ENCODE measurements at places on chromosomes 3 and 15. TPM values are rescaled to one million over a fixed set of nuclear protein-coding genes. Genes with fewer than 3 reads are reported as not detected.

The LXN gene
- 4.7 TPM for total RNA-seq

The CLEC3B gene
- not detected for total RNA-seq

The COL8A1 gene
- total RNA-seq: 0.99 TPM

The HHATL gene
- total RNA-seq: not detected

The UACA gene
- 34.4 TPM for total RNA-seq

The GXYLT2 gene
- total RNA-seq: 5.6 TPM

The MOBP gene
- total RNA-seq: 0.10 TPM

The AGBL1 gene
- not detected for total RNA-seq

The NFKBIZ gene
- total RNA-seq: 24.5 TPM

The NECTIN3 gene
- 52.2 TPM for total RNA-seq

DNA sequence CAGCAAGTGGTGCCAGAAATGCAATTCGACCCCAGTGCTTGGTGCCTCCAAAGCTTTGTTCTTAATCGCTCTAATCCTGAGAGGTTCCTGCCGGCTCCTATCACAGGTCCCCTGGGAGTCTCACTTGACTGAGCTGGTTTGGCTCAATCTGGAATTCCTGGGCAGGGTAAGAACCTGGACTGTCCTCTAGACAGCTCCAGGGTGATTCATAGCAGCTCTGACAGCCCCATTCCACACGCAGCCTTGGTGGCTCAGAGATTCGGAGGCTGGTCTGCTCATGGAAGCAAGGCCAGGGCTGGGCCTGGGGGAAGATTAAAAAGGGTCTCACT, 37.9 kb downstream of the MYO5C start:
- no peak overlapping the region for H3K4me3 ChIP-seq
- no peak overlapping the region for H3K27ac ChIP-seq
- peaks cover 19% of the 10 kb centered on the region for H3K4me1 ChIP-seq

GRCh38 chr15:100788418-100789105, 91.1 kb upstream of the ALDH1A3 start:
- no peaks in the 10 kb centered on the region for H3K4me1 ChIP-seq
- H3K27ac ChIP-seq: no peak overlapping the region
- H3K4me3 ChIP-seq: no peak overlapping the region
- no peak for DNase-seq
- H3K36me3 ChIP-seq: no peaks in the 10 kb centered on the region

- H3K27me3 ChIP-seq: no peaks in the 10 kb centered on the region
- DNase-seq: no peak
- no peak overlapping the region for H3K4me3 ChIP-seq
These were observed 18.0 kb upstream of the FSTL1 start for GRCh38 chr3:120468635-120469295.

- no peak for DNase-seq
- no peaks in the 10 kb centered on the region for H3K36me3 ChIP-seq
- no peak overlapping the region for H3K27ac ChIP-seq
- H3K4me1 ChIP-seq: no peaks in the 10 kb centered on the region
- no peak overlapping the region for H3K4me3 ChIP-seq
- no peaks in the 10 kb centered on the region for H3K27me3 ChIP-seq
These were observed 146.6 kb downstream of the DUT start for GRCh38 chr15:48477795-48478360.

DNA sequence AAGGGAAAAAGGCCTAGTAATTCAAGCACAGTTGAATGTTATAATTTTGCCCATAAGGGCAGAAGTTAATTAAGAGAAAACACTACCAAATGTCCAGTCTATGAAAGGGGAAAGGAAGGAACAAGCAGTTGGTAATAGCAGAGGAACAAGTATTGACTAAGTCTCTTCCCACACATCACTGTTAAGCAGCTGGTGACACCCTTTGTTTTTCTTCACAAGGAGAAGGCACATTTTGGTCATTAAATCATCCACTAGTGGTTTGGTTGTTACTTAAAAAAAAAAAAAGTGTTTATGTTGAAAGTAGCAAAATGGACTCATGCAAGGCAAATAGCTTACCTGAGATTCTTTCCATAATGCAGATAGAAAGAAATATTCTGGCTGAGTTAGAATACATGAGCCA, 321.4 kb upstream of the NECTIN3 start:
- no peak overlapping the region for H3K4me3 ChIP-seq
- no peaks in the 10 kb centered on the region for H3K36me3 ChIP-seq
- no peaks in the 10 kb centered on the region for H3K27me3 ChIP-seq
- H3K27ac ChIP-seq: no peak overlapping the region

GRCh38 chr15:31439328-31439727, 112.7 kb downstream of the KLF13 start:
- no peak overlapping the region for H3K27ac ChIP-seq
- no peak for DNase-seq
- H3K4me3 ChIP-seq: no peak overlapping the region
- H3K4me1 ChIP-seq: no peaks in the 10 kb centered on the region
- H3K36me3 ChIP-seq: no peaks in the 10 kb centered on the region

DNA sequence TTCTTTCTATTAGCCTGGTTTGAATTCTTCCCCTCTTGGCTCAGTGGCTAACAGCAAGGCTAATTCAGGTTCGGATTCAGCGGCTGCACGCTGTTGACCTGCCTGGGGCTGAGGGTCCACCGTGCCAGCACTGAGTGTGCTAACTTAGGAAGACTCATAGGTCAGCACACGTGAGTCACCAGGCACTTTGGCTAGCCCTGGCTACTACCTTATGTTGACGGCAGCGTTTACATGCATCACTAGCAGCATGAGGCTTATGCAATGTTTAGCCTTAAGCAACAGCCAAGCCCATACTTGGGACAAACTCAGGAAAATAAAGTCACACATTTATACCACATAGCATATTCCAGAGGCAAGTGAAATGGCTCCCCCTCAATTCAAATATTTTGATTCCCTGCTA, 137.7 kb downstream of the RAB11A start:
- no peak overlapping the region for H3K27ac ChIP-seq
- no peaks in the 10 kb centered on the region for H3K36me3 ChIP-seq
- H3K4me1 ChIP-seq: no peaks in the 10 kb centered on the region
- DNase-seq: no peak
- H3K4me3 ChIP-seq: no peak overlapping the region

DNA sequence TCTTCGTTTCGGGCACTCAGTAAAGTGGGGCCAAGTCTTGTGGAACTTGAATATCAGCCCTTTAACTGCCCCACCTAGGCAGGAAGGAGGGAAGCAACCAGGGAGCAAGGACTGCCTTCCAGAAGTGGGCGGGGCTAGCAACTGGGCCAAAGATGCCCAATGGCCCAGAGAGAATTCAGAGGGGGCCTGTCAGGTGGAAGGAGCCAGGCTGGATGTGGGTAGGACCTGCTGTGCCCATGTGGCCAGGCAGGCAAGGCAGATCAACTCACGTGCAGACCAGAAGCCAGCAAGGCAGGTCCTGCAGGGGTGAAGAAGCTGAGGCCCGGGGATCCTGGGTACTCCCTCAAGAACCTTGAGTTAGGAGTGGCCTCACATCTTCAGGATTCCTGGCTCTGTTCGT, 5.5 kb downstream of the MAP6D1 start:
- peaks cover 3% of the 10 kb centered on the region for H3K4me1 ChIP-seq
- no peak for DNase-seq
- no peaks in the 10 kb centered on the region for H3K27me3 ChIP-seq
- H3K4me3 ChIP-seq: no peak overlapping the region
- no peaks in the 10 kb centered on the region for H3K36me3 ChIP-seq

DNA sequence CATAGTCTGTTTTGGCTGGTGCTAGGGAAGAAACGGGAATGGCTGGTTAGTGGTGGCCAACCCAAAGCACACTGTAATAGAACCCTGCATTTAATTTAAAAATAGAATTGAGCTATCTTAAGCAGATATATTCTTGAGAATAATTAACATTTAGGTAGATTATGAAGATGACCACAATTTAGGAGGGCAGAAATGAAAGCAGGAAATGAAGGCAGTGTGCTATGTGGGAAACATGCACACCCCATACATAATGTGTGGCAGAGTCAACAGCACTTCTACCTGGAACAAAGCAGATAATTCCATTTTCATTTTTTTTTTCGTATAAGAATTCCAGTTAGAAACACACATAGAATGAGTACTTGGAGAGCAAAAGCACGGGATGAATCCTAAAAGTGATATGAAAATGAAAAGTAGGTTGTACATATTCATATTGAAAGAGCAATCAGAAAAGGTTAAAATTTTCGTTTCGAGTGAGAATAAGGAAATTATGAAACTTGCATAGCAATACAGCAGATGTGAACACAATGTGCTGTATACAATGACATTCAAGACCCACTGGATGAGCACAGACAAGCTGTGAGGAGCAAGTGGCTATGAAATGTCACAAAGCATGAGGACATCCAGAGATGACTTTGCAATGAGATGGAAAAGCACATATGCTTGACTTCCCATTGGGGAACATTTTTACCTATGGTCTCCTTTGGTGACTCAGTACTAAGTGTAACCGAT, 102.6 kb downstream of the TFG start:
- no peak overlapping the region for H3K4me3 ChIP-seq
- DNase-seq: no peak

DNA sequence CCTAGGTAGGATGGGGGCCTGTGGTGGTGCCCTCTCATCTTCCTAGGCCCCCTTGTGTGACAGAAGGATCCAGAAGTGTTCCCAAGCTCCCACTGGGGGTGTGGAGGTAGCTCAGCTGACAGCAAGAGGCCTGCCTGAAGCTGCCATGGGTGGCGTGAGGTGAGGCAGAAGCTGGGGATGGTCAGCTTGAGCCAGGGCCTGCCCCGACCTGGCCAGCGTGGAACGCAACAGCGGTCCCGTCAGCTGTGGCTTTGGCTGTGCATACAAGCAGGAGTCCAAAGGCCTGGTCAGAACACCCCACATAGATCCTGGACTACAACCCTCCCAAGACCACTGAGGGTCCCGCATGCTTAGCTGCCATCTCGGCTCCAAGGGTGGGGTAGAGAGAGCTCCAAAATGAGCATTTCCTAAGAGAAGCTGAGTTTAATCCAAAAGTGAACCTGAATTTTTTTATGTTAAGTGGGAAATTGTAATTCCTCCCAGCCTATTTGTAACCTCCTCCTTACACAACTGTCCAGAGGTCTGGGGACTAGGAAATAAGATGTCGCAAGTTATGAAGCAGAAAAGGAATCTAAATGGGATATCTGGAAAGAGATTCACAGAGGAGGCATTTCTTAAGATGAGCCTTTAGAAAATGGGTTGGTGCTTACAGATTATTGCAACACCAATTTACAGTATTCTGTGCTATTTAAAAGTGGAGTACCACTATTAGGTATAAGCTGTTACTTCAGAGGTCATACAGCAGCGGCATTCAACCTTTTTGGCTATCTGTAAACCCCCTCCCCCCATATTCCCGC, 9.9 kb upstream of the PLA2G4D start:
- no peak for DNase-seq
- no peaks in the 10 kb centered on the region for H3K36me3 ChIP-seq
- no peak overlapping the region for H3K27ac ChIP-seq
- H3K27me3 ChIP-seq: no peaks in the 10 kb centered on the region

GRCh38 chr3:33883538-33883950, 85.1 kb downstream of the PDCD6IP start:
- H3K4me3 ChIP-seq: no peak overlapping the region
- H3K36me3 ChIP-seq: no peaks in the 10 kb centered on the region
- H3K27me3 ChIP-seq: no peaks in the 10 kb centered on the region
- DNase-seq: no peak

DNA sequence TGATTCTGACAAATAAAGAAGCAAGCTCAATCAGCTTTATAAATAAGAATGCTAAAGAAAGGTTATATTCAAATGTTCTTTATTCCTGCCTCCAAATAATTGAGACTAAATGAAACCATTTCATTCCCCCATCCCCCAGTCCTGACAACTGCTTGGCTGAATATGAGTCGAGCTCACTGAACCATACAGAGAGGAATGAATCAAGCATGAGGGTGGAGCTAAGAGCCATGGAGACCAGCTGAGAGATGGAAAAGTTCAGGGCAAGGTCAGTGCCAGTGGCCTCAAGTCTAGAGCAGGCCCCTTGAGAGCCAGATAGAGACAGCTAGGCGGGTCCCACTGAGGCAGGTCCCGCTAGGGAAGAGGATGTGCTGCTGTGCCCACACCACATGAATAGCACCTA, 188.7 kb upstream of the EIF1B start:
- no peak overlapping the region for H3K4me3 ChIP-seq
- no peaks in the 10 kb centered on the region for H3K27me3 ChIP-seq
- H3K36me3 ChIP-seq: no peaks in the 10 kb centered on the region
- H3K4me1 ChIP-seq: no peaks in the 10 kb centered on the region

GRCh38 chr15:63991706-63992105, 54.6 kb downstream of the DAPK2 start:
- H3K27me3 ChIP-seq: no peaks in the 10 kb centered on the region
- DNase-seq: no peak
- no peaks in the 10 kb centered on the region for H3K36me3 ChIP-seq
- H3K4me1 ChIP-seq: no peaks in the 10 kb centered on the region
- no peak overlapping the region for H3K4me3 ChIP-seq

- no peaks in the 10 kb centered on the region for H3K27me3 ChIP-seq
- H3K36me3 ChIP-seq: no peaks in the 10 kb centered on the region
- no peaks in the 10 kb centered on the region for H3K4me1 ChIP-seq
- DNase-seq: no peak
These were observed 206.7 kb upstream of the IGF1R start for GRCh38 chr15:98441599-98441998.

GRCh38 chr15:96390986-96391385, 60.5 kb downstream of the NR2F2 start:
- no peak overlapping the region for H3K27ac ChIP-seq
- no peaks in the 10 kb centered on the region for H3K36me3 ChIP-seq
- H3K4me3 ChIP-seq: no peak overlapping the region
- no peaks in the 10 kb centered on the region for H3K4me1 ChIP-seq

DNA sequence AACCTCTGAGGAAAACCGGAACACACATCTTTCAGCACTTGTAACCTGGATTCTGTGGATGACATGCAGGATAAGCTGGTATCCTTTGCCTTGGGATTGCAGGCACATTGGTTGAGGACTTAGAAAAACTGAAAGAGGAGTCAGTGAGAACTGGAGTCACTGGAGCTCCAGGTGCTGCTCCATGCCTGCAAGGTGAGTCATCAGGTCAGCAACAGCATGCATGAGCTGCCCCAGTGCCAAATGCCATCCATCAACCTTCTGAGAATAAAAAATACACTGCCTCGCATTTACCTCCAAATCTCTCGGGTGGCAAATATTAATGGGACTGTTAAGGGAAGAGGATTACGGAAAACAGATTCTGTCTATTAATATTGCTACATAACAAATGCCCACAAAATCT, 729.1 kb downstream of the NTRK3 start:
- H3K4me3 ChIP-seq: no peak overlapping the region
- no peaks in the 10 kb centered on the region for H3K27me3 ChIP-seq
- H3K4me1 ChIP-seq: no peaks in the 10 kb centered on the region
- H3K36me3 ChIP-seq: no peaks in the 10 kb centered on the region
- no peak for DNase-seq
- no peak overlapping the region for H3K27ac ChIP-seq

Measured in H1 (cell line).